Stimulated activated CD8-positive, alpha-beta memory T cell treated with anti-CD3 and anti-CD28 coated beads, Interleukin-4, amount 100 ng/mL, for 1 hour (primary cell): ENCODE measurements at places on chromosomes 5 and 9.

GRCh38 chr9:114855488-114855887, 49.6 kb upstream of the TNFSF15 start:
- DNase-seq: no peak

GRCh38 chr5:39599721-39600431, 175.1 kb upstream of the DAB2 start:
- DNase-seq: no peak

GRCh38 chr9:136823136-136824046, 15.6 kb downstream of the RABL6 start:
- DNase-seq: no peak

DNA sequence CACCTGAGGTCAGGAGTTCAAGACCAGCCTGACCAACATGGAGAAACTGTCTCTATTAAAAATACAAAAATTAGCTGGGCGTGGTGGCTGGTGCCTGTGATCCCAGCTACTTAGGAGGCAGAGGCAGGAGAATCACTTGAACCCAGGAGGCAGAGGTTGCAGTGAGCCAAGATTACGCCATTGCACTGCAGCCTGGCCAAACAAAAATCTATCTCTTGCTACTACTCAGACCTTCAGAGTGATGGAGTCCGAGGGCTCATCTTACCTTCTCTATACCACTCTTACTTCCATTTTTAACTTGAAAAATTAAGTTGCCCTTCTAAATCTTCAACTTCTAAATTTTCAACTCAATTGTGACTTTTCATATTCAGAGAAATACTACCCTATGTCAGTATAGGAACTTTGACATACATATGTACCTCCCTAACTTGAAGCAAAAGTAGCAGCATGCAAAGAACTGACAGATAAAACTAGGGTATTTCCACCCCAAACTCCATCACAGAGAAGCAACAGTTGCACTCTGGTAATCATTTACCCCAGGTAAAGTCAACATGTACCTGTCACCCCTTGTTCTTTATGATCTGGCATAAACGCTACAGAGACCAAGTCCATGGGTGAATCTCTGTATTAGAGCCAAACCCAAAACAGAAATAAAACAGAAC, 11.4 kb downstream of the ZFAND5 start:
- DNase-seq: no peak

DNA sequence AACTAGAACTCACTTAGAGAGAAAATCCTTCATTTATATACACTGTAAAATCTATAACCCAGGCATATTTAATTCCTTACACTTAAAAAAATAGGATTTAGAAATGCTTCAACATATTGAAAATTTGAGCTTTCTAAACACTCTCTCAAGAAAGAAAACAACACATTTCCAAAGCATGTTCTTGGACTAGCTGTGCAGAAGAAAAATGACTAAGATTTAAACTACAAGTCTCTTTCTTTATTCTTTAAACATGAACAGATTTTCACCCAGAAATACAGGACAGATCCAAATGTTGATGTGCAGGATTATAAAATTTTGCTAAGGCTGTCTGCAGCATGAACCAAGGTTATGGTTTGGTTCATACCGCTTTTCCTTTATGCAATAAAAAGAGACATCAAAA, 77.7 kb upstream of the TUSC1 start:
- DNase-seq: no peak

DNA sequence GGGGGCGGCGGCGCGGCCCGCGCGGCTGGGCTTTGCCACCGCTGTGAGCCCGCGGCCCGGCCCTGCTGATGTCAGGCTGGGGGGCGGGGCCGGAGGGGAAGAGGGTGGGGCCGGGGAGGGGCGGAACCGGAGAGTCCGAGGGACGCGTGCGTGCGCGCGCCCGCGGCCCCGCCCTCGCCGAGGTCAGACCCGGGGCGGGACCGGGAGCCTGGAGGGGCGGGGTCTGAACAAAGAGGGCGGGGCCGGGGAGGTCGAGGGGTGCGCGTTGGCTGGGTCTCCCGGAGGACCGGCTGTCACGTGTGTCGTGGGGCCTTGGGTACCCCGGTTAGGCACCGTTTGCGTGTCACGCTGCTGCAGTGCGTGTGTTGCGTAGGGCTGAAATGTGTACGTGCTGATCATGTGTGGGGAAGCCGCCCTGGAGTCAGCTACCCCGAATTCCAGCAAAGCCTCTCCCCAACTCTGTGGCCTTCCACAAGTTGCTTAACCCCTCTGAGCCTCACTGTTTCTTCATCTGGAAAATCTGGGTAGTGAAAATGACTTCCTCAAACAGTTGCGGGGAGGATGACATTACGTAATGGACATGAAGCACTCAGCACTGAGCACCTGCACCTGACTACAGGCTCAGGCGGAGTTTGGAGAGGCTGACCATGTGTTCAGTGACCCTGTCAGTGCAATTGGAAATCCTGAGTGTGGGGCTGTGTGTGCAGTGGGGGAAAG, at the start of gene RALGDS:
RALGDS (minus strand) TSS at position 43 of the 717 bp plus-strand sequence. CDS start 86 bp downstream, outside the sequence.
- DNase-seq: peak; percentile 83

GRCh38 chr9:97710356-97711222, 13.4 kb upstream of the XPA start:
- DNase-seq: peak; percentile 12

DNA sequence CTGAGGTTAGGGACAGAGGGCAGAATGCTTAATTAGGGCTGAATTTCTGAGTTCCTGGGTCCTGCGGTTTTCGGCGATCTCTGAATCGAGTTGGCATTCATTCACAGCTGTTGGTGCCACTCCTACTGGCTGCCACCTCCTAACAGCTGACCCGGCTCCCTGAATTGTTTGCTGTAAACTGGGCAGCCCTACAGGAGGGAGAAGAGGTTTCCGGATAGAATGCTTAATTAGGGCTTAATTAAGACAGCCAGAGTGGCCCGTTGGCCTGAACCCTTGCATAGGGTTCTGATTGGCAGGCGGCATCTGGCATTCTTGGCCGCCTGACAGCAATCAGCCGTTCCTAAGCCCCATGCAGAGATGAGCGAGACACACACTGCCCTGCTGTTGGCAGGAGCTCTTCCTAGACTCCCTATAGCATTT, 25.7 kb downstream of the FRMPD1 start:
- DNase-seq: no peak

DNA sequence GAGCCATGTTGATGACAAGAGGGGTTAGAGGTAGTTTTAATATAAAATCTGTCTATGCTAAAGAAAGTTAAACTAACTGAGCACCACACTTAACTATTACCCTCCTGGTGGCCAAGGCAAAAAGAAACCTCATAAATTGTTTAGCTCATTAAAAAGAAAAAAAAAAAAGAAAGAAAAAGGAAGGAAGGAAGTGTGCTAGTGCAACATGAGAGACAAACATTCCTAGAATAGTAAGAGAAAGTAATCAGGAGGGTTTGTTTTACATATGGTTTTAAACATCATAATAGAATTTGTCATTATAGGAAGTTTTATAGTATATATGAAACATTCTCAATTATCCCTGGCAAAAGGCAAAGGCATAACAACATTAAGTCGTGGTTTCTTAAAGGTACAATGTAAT, 152.3 kb downstream of the SNX18 start:
- DNase-seq: no peak
